ENCODE measurements at places on chromosomes 7 and 10. TPM values are rescaled to one million over a fixed set of nuclear protein-coding genes. Genes with fewer than 3 reads are reported as not detected.

The SH2B2 gene
- 4.4 TPM for total RNA-seq

The ZNF804B gene
- not detected for total RNA-seq

The CD36 gene
- total RNA-seq = 171 TPM

The EIF5AL1 gene
- 0.51 TPM for total RNA-seq

The CDK1 gene
- 38.8 TPM for total RNA-seq

The NPTX2 gene
- 18.5 TPM for total RNA-seq

The ITGB8 gene
- total RNA-seq = 8.5 TPM

The RET gene
- total RNA-seq = 1.0 TPM

The ANXA8 gene
- total RNA-seq = not detected

DNA sequence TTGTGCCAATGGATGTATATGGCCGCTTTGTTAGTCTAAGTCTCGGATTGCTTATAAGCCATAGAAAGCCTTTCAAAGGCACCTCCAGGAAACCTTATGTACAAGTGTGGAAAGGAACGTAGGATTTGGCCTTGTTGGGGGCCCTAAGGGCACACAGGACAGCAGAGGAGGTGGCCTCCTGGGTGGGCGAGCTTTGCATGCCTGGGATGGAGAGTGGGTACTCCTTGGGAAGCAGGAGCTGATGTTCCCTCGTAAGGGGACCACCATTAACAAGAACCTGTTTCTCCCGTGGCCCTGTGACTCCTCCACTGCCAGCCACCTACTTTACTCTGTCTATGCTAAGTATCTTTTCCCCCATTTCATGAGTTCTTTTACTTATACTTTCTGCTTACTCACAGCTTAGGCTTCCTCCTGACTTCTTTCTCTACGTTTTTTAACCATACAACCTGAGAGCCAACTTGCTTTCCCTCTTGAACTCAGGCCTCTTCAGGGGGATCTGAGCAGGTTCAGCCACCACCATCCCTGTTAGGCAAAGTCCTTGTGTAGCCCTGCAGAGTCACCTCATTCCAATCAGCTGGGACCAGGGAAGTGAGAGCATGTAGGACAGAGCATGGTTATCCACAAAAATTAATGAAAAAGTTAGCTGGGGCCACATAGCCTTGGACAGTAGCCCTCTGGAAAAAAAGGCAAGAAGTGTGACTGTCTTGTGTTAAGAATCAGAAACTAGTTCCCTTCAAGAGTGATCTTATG lies 118.9 kb downstream of the NEBL start:
- DNase-seq = no peak

DNA sequence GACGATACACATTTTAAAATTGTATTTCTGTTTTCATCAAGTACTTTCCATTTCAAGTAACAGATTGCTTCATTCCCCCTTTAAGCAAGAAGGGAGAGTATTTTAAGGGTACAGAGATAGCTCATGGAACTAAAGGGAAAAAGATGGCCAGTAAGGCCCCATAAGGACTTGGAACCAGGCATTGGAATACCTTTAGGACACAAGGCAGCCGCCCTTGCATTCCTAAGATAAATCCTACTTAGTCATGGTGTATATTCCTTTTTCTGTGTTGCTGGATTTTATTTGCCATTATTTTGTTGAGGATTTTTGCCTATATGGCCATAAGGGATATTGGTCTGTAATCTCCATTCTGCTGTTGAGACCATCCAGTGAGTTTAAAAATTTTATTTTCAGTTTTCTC lies 49.2 kb downstream of the BTRC start:
- DNase-seq = no peak

DNA sequence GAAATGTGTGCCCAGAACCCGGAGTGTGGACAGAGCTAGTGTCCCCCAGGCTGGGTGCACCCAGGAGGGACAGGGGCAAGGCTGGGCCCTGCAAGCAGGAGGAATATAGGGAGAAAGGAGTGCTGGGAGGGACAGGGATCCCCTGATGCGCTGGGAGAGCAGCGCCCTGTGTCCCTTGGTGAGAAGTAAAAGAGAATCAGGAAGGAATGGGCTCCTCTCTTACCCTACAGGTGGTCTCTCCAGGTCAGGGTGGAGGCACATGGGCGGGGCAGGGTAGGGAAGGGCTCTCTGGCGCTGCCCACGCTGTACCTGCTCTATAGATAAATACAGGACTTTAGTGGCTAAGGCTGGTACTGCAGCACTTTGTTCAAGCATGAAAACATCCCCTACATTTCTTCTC lies 753.8 kb downstream of the GRID1 start:
- DNase-seq = no peak

- peak; percentile 40 for DNase-seq
These were observed 585.0 kb upstream of the FOXK1 start for GRCh38 chr7:4097001-4097609.

- DNase-seq = peak; percentile 38
These were observed 638 bp downstream of the EGR2 start for GRCh38 chr10:62815381-62816075.

DNA sequence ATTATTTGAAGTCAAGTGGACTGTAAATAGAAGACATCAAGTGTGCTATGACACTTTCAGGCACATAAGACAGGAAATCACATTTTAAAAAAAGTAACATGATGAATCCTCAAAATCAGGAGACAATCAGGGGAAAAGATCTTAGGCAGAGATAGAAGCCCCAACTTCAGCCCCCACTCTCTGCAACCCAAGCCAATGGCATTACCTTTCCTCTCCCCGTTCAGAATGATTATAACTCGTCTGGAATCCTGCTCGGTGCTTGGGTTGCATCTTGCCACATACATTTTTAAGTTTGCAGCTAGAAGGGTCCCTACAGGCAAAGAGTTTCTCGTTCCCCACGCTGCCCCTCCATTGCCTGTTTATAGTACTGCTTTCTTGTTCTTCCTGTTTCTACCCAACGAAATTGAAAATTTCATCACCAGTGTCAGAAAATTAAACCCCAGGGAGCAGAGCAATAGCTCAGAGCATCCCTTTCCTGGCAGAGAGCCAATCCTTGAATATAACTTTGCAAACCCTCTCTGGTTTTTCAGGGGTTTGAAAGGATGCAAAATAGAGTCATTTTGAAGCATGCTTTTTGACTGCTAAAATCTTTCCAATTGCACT lies 260.5 kb upstream of the AOAH start:
- DNase-seq = no peak

GRCh38 chr10:93099670-93100069 lies 26.0 kb downstream of the CYP26A1 start:
- no peak for DNase-seq

DNA sequence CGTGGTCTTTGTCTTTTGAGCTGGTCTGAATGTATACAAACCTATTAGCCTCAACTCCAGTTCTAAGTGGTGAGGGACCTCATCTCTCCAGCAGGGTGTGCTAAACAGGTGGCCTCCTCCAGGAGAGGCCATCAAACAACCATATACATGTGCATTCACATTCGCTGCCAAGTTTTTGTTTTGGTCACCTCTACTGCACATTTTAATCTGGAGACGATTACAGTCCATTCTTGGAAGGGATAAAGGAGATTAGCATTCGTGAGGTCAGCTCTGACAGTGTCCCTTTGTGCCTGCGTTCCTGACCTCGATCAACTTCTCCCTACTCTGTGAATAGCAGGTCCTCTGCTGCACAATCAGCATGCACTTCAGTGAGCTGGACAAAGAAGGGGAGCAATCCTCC lies 60.8 kb downstream of the RHOBTB1 start:
- peak; percentile 71 for DNase-seq

DNA sequence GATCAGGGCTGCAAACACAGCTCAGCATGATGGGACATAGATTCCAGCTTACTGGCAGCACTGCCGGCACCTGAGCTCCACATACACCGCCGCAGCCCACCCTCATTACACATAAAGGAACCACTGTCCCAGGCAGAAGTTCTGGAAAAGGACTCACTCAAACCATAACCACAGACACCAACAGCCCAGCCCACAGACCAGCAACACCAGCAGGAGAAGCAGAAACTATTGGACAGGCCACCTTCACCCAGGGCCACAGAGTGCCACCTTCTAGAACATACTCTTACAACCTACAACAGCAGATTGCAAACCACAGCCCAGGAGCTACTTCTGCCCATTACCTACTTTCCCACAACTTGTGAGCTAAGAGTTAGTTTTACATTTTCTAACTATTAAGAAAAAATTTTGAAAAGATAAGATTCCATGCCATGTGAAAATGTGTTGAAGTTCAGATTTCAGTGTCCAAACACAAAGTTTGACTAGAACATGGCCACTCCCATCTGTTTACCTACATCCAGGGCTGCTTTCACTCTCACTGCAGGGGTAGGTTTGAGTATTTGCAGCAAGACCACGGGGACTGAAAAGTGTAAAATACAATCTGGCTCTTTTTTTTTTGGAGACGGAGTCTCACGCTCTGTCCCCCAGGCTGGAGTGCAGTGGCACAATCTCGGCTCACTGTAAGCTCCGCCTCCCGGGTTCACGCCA lies 153.0 kb downstream of the TNS3 start:
- no peak for DNase-seq

DNA sequence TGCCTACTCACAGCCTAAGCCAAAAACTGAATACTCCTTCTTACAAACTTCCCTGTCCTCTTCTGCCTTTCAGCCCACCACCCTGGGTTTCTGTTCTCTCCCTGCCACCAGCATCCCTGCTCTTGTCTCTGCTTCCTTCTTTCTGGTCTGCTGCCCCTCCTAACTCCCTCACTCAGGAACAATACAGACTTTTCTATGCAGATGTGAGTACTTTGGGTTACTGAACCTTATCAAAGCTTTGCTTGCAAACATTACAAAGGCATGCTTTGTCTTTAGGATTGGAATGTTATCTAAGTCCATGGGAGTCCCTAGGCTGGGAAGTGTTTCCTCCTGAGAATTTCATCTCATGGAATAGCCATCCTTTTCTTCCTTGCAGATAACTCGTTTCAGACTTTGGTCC lies 28.9 kb downstream of the CNNM1 start:
- no peak for DNase-seq

GRCh38 chr7:4882169-4883032 lies 1.1 kb downstream of the RADIL start:
- DNase-seq = peak; percentile 53

DNA sequence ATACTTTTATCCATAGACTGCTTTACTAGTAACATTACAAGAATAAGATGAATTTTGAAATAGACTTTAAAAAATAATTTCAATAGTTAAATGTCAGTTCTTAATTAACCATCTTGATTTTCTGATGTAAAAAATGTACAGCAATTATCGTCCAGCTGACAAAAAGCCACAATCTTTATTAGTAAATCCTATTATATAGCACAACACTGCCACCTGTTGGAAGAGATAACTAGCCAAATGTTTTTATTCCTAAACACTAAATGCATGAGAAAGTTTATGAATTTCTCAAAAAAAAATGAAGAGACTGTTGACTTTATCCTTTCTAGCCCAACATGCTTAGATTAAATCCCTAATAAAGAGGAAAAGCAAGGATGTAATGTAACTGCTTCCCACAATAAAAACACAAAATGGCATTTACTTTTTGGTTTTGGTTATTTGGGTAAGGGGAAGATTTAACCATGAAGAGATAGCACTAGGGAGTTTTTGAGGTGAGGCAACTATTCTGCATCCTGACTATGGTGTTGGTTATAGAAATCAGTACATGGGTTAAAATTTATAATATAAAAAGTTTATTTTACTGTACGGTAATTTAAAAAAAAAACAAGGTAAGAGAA lies 8.0 kb downstream of the COA1 start:
- peak; percentile 79 for DNase-seq

GRCh38 chr10:27252267-27253000 lies 11.8 kb upstream of the ACBD5 start:
- peak; percentile 77 for DNase-seq

- no peak for DNase-seq
These were observed 447.3 kb upstream of the NRP1 start for GRCh38 chr10:33781606-33782395.

DNA sequence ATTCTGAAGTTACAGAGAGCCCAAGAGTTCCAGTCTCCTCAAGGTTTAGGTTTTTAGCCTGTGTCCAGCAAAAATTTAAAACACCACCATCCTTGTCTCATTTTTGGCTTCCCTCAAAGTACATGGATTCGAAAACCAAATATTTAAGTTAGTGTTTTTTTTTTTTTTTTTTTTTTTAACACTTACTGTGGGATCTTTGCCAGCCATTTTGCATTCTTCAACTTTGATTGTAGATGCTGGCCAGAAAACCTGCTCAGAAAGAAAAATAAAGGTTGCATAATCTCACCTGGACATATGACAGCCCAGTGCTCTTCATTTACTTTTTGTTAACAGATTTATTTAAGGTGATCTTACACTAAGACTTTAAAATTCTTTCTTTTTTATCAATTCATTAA lies 91.6 kb downstream of the SEMA3C start:
- DNase-seq = no peak

GRCh38 chr10:96337106-96337505 lies 21.7 kb downstream of the OPALIN start:
- no peak for DNase-seq

DNA sequence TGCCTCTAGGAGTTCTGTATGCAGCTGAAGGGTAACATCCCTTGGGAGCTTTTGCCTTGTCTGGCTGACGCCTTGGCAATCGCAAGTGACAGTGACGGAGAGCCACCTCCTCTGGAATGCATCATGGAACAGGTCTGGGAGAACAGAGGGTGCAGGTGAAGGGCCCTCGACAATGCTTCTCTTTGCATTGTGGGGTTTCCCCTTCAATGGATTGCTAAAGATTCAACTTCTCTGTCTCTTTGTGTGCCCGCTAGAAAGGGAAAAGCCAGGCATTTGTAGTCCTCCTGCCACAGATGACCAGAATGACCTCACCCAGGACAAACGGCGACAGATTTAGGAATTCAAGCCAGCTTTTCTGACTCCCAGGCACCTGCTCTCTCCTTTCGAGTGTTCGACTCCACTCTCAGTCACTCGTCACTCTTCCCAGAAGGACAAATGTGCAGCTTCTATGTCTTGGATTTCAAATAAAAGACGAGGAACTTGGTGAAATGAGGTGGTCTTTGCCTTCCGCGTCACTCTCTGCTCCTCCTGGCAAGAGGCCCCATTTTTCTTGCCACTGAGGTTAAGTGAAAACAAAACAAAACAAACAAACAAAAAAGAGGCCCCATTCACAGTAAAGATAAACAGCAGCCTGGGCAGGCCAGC lies 26.1 kb downstream of the IL2RA start:
- no peak for DNase-seq

GRCh38 chr10:1327759-1328158 lies 271.6 kb downstream of the WDR37 start:
- DNase-seq = no peak

GRCh38 chr10:112288486-112288885 lies 5.3 kb downstream of the TECTB start:
- no peak for DNase-seq
